Left ventricle myocardium inferior (tissue), 1 donor: ENCODE measurements at places on chromosomes 16 and 17. TPM values are rescaled to one million over a fixed set of nuclear protein-coding genes. Genes with fewer than 3 reads are reported as not detected.
A peak's percentile ranks its signal among the peaks of the same experiment; 100 is the strongest.

CCL17 gene
- not detected for total RNA-seq

PRSS53 gene
- total RNA-seq, result 1.2 TPM

FOXC2 gene
- total RNA-seq, result 1.5 TPM

ALOX12 gene
- not detected for total RNA-seq

TBC1D28 gene
- not detected for total RNA-seq

TP53TG3B gene
- not detected for total RNA-seq

TCF25 gene
- total RNA-seq, result 82.6 TPM

NKD1 gene
- 1.5 TPM for total RNA-seq

KLHL10 gene
- not detected for total RNA-seq

TNFRSF17 gene
- total RNA-seq, result not detected

GRCh38 chr16:10895053-10895946 lies 18.3 kb downstream of the CIITA start:
- peak; percentile 54 for DNase-seq

DNA sequence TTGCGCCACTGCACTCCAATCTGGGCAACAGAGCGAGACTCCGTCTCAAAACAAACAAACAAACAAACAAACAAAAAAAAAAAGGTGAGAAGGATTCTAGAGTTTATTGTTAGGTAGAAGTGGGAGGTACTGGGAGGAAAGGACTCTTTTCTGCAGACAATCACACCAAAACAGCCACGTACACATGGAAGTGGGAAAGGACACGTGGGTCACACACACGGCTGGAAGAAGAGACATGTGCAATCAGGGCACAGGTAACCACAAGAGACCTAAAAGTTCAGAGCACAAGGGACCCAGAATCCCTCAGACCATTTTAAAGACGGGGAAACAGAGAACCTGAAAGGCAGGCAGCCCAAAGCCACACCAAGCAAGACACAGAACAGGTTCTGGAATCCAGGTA lies 20.5 kb downstream of the XYLT1 start:
- no peak for DNase-seq

- DNase-seq, result no peak
Observed at GRCh38 chr17:21500064-21500463, 123.9 kb downstream of the KCNJ12 start.

GRCh38 chr16:20938426-20938825 lies 37.9 kb downstream of the LYRM1 start:
- DNase-seq, result no peak

- no peak for DNase-seq
Observed at GRCh38 chr17:19573075-19573474, 39.4 kb downstream of the SLC47A1 start.

- peak; percentile 74 for DNase-seq
Observed at GRCh38 chr16:30651124-30652004, 604 bp downstream of the PRR14 start.

DNA sequence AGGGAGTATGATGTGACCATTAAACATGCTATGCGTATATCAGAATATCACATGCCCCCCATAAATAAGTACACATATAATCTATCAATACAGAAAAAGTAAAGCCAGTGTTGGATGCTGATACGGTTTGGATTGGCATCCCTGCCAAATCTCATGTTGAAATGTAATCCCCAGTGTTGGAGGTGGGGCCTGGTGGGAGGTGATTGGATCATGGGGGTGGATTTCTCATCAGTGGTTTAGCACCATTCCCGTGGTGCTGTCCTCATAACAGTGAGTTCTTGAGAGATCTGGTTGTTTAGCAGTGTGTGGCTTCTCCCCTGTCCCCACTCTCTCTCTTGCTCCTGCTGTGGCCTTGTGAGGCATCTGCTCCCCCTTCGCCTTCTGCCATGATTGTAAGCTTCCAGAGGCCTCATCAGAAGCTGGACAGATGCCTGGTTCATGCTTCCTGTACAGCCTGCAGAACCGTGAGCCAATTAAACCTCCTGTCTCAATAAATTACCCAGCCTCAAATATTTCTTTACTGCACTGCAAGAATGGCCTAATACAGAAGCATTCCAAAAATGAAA lies 88.9 kb downstream of the AATF start:
- no peak for DNase-seq

GRCh38 chr17:29390851-29391631 lies 878 bp downstream of the TAOK1 start:
- peak; percentile 22 for DNase-seq

DNA sequence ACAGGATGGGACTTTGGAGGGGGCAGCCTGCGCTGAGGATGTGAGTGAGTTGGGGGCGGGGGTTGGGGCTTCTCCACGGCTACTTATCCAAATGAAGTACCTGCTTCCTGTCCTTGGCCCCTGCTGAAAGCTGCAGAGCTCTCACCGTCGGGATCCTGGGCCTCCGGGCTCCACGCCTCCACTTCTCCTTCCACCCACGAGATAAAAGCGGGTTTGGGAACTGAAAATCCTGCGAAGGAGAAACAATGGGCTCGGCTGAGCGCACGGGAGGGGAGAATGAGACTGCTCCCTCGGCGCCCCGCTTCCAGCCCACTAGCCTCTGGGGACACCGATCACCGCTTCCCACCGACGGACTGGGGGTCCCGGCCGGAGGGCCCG lies 486 bp downstream of the ZNF785 start:
- DNase-seq, result no peak

- peak; percentile 20 for DNase-seq
Observed at GRCh38 chr16:4113358-4114256, 2.6 kb downstream of the ADCY9 start.

GRCh38 chr17:8839410-8839935 lies 28.0 kb downstream of the PIK3R6 start:
- DNase-seq, result no peak

DNA sequence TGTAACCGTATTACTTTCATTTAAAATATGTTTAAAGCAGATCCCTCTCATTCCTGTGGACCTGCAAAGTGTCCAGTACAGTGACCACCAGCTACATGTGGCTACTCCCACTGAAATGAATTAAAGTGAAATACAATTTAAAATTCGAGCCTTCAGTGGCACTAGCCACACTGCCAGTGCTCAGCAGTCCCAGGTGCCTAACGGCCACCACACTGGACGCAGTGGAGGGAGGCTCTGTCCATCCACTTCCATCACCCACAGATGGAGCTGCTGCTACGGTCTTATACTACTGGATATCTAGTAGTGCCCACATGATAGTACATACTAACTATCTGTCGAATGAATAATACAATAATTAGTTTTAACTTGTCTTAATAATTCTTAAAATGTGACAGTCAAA lies 2.3 kb upstream of the CBX2 start:
- no peak for DNase-seq

DNA sequence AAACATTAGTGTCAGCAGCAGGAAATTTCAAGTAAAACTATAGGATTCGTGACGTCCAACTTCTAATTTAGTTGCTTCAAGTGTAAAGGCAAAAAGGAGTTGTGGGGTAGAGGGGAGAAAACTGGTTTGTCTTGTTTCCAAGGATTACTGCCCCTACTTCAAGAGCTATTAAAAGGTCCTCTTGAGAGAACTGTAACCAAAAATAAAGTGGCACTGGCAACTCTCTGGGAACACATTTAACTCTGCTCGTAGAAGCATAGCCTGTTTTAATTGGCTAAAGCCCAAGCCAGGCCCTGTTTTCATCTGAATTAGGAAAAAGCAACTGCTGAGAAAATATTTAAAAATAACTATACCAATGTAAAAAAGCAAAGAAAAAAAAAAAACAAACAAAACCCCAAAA lies 51.8 kb upstream of the AKAP1 start:
- no peak for DNase-seq

DNA sequence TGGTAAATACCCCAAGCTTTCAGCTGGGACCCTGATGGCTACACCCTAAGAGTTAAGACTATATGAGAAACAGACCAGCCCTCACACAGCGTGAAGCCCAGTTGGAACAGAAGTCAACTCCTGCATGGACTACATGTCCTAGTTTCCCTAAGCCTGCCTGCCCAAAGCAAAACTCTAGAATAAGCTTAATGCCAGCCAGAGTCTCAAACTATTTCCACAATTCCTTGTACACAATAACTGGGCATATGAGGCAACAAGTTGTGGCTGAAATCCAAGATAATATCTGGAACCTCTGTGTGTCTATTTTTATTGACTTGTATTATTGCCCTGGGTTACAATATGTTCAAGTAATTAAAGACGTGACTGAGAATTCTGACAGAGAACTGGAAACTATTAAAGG lies 19.4 kb downstream of the MYH10 start:
- DNase-seq, result no peak

GRCh38 chr16:19431636-19432340 lies 14.1 kb downstream of the TMC5 start:
- DNase-seq, result no peak

- peak; percentile 71 for DNase-seq
Observed at GRCh38 chr17:81371910-81372760, 23.1 kb upstream of the BAHCC1 start.

DNA sequence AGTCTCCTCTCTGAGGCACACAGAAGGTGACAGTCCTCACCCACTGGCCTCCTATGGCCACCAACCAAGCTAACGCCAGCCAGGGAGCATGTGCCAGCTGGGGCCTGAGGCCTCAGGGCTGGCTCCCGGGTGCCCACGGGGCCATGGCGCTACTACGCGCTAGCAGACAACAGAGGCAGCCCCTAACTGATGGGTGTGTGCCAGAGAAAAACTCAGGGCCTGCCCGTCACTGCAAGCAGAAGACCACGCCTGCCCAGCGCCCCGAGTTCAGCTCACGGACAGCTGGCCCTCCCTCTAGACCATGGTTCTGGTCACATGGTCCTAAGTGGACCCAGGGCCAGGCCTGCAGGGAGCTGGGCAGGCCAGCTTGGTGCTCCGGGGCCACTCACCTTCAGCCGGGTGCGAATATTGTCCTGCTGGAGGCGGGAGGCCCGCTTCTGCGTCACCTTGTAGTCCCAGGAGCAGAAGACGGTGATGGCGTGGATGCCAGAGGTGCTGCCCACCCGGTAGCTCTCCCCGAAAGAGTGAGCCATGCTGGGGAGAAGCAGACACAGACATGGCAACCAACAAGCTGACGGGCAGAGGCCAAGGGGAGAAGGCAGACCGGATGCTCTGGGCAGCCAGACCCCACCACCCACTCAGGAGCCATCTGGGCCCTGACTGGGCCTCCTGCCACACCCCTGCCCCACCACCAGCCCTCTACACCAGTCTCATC lies 6.2 kb downstream of the TMC6 start:
- DNase-seq, result no peak

DNA sequence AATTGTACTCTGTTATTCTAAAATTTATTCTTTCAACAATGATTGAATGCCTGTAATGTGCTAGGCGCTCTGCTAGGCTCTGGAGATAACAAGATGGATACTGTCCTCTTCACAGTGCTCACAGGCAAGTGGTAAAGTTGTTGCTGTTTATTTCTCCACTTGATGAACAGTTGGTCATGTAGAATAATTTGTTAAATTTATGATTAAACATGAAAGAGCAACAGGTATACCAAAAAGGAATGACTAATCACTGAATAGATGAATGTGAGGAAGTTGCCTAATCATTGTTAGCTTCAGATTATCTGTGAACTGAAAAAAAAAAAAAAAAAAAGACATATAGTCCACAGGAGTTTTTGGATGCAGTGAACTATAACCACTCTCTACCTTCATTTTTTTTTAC lies 62.3 kb downstream of the NFATC3 start:
- DNase-seq, result no peak

DNA sequence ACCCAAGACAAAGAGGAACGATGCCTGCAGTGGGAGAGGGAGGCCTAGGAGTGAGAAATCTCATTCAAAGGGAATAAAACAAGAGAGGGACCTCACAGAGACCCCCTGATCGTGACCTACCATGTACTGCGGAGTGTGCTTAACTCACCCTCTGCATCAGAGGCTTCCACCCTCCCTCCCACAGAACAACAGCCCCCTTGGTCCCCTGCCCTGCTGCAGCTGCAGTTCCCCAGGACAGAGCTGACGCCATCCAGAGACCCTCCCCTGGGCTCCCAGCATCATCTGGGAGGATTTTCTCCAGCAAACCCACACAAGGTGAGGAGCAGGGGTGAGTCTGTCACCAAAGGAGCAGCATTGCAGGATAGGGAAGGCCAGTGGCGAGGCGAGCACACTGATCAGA lies 39.8 kb downstream of the TLE7 start:
- DNase-seq, result no peak

- no peak for DNase-seq
Observed at GRCh38 chr17:73722165-73722564, 77.9 kb upstream of the SDK2 start.

DNA sequence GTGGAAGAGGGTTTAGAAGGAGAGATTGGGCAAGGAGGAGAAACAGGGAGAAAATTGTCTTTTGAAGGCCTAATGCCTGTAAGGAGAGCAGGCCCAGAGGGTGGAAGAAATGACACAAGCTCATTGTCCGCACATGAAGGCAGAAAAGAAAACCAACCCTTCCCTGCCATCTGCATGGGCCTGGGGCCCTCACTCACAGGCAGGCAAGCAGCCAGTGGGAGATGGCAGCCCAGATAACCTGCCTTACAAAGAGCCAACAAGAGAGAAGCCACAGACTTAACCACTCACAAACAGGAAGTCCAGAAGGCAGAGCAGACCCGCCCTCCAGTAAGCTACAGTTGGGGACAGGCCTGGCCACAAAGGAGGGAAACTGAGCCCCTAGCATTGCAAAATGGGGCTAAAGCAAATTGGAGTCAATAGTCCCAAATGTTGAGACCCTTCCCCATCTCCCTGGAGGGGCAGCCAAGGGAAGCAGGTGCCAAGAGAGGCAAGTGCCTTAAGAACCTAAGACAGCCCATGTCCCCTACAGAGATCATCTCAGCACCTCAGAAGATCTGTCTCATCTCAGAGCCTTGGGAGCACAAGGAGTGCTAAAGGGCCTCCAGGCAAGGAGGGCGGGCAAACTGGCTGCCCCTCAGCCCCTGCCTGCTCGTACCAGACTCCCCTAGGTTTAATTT lies 7.3 kb upstream of the TSPOAP1 start:
- no peak for DNase-seq

- DNase-seq, result peak; percentile 46
Observed at GRCh38 chr16:50403491-50403890, 34.7 kb upstream of the BRD7 start.

- DNase-seq, result no peak
Observed at GRCh38 chr17:75834928-75835653, 9.1 kb downstream of the UNC13D start.

DNA sequence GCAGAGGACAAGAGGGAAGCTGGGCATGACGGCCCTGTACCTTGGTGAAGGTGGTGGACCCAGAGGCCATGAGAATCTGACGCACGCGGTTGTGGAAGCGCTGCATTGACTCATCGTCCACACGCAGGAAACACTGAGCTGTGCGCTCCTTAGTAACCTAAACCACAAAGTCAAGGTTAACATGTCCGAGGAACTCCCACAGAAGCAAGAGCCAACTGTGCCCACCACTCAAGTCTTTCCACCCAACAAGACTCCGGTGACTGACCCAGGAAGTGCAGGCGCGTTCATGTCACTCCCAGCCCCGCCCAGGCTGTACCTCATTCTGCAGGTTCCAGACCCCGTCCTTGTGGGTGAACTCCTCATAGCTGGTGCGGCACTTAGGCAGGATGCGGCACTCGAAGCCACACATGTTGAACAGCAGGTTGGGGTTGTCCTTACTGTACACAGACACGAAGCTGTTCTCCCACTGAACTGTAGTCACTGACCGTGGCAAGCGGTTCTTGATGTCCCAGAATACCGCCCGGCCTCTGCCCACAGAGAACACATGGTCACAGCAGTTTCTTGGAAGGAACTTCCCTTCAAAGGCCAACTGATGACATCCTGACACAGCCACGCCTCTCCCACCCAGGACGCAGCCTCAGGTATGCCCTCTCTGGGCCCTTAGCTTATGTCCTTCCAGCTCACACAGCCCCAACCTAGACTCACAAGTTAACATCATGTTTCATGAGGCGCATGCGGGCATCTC lies 11.5 kb downstream of the PRPF8 start:
- no peak for DNase-seq
